Thymus (tissue), 14 donors: ENCODE measurements at places on chromosomes 13 and 19.

- no peak for DNase-seq
Observed at GRCh38 chr13:91986761-91987483, 588.5 kb downstream of the GPC5 start.

DNA sequence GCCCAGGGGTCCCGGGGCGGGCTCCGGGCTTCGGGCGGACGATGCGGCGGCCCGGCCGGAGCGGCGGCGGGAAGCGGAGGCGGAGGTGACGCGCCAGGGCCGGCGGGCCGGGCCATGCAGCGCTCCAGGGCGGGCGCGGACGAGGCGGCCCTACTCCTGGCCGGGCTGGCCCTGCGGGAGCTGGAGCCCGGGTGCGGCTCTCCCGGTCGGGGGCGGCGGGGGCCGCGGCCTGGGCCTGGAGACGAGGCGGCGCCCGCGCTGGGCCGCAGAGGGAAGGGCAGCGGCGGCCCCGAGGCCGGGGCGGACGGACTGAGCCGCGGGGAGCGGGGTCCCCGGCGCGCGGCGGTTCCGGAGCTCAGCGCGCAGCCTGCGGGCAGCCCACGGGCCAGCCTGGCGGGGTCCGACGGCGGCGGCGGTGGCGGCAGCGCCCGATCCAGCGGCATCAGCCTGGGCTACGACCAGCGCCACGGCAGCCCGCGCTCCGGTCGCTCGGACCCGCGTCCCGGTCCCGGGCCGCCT, 362 bp downstream of the WTIP start:
- no peak for DNase-seq

DNA sequence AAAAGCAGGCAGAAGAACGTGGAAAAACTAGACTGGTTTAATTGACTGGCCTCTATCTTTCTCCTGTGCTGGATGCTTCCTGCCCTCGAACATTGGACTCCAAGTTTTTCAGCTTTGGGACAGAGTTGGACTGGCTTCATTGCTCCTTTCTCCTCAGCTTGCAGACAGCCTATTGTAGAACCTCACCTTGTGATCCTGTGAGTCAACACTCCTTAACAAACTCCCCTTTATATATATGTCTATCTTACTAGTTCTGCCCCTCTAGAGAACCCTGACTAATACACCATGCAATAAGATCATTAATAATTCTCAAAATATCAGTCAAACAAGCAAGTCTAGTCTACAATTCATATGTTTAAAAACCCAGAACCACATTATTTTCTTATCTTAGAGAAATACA, 662.4 kb downstream of the TBC1D4 start:
- DNase-seq: no peak

GRCh38 chr19:17505223-17505622, 6.2 kb upstream of the PGLS start:
- DNase-seq: no peak

GRCh38 chr13:28621449-28621848, 37.5 kb upstream of the POMP start:
- no peak for DNase-seq
